ENCODE measurements at places on chromosomes 1 and 21.

DNA sequence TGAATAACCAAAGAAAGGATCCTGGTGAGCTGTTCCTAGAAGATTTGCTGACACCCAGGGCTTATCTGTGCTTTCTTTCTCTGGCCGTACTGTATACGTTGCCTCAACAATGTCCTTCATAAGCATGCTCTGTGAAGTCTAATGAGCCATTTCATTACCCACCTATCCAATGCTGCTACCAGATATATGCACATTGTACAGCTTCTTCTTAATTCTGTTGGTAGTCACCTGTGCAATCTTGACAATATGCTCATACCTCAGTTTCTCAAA is 731.8 kb upstream of the NCAM2 start:
- no peak for DNase-seq

GRCh38 chr1:246564839-246565750 is 966 bp downstream of the TFB2M start:
- no peak for DNase-seq

- no peak for DNase-seq
These were observed 186.8 kb upstream of the RGS18 start for GRCh38 chr1:191971447-191971846.

GRCh38 chr21:34771512-34772028 is 102.8 kb downstream of the CLIC6 start:
- peak; percentile 58 for DNase-seq

DNA sequence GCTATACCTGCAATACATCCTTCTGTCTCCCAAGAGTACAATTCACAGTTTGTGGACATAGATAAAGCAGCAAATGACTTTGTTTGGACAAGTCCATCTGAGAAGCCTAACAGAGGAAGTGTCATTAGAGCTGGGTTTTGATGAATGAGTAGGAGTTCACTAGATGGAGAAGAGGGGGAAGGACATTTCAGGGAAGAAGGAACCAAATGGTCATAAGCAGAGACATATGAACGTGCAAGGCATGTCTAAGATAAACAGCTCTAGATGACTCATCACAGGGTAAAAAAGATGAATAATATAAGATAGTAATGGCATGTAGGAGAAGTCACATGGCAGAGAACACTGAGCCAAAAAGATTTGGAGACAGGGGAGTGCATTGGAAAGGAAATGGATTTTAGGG is 54.5 kb downstream of the HMGB4 start:
- DNase-seq = peak; percentile 88

DNA sequence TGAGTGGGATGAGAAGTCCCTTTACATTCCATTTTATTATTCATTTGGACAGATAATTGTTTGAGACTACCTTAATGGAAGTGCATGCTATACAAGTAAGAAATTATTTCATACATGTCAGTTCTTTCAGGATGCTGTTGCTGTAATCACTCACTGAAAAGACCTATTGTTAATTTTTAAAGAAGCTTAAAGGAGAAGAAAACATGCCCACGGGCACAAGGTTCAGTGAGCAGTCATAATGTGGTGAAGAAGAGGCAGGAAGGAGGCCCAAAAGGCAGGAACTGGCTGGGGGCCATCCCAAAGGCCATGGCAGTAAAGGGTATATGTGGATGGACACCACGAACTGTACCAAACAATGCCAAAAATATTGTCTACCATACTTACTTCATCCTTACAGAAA is 206.0 kb downstream of the LYPLAL1 start:
- DNase-seq = no peak
